ENCODE measurements at places on chromosomes 1 and 21. TPM values are rescaled to one million over a fixed set of nuclear protein-coding genes. Genes with fewer than 3 reads are reported as not detected.

CD34 gene
- not detected for total RNA-seq

UBR4 gene
- total RNA-seq: 122 TPM

CHIA gene
- not detected for total RNA-seq

LCE6A gene
- not detected for total RNA-seq

CSF3R gene
- not detected for total RNA-seq

G0S2 gene
- total RNA-seq: 9.4 TPM

CELA3B gene
- not detected for total RNA-seq

All from activated CD8-positive, alpha-beta memory T cell treated with anti-CD3 and anti-CD28 coated beads for 36 hours (primary cell).